ENCODE measurements at places on chromosomes 2 and 18.

- no peak for DNase-seq
Measured at GRCh38 chr2:100859902-100860301, 40.0 kb downstream of the NPAS2 start.

DNA sequence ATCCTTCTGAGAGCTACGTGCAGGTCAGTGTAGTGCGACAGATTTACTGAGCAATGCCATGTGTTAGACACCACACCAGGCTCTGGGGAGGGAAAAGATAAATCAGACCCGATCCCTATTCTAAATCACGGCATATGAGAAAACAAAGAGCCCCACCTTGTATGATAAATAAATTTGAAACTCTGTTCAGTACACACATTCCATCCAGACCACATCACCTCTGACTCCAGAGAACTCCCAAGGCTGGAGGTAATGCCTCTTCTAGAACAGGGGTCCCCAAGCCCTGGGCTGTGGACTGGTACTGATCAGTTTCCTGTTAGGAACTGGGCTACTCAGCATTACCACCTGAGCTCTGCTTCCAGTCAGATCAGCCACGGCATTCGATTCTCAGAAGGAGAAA, 77.3 kb downstream of the QPCT start:
- DNase-seq: no peak

- DNase-seq: no peak
Measured at GRCh38 chr2:65661980-65662653, 229.7 kb upstream of the SPRED2 start.

GRCh38 chr2:25029183-25029554, 12.7 kb upstream of the EFR3B start:
- DNase-seq: no peak

DNA sequence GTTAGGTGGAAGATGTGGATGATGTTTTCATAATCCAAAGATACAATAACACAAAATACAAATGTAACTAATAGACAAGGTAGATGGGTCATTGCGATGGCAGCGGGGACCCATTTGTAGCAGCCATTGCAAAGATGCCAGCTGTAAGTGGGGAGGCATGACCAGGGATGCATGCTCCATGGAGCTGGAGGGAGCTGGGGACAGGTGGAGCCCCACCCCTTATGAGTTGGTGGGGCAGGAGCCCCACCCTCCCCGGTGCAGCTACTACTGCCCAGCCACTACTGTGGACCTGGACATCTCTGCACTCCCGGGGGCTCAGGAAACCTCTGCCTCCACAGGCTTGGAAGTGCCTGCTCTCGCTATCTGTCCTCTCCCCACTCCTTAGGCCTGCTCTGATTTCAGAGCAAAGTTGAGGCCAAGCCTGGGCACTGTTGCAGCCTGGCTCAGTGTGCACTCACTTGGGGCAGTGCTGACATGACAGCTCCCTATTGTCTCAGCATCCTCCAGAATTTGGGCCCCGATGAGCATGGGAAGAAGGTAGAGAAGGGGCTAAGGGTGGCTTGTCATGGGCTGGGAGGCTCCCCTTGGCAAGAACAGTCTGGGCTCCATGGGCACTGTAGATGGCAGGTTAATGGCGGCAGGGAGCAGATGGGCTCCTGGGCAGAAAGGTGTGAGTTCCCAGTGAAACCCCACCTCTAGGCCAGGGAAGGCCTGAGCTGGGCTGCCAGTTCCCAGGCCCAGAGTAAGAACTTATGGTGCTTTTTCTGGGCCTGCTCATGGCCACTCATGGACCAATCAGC, 81.1 kb downstream of the ZNF804A start:
- no peak for DNase-seq

DNA sequence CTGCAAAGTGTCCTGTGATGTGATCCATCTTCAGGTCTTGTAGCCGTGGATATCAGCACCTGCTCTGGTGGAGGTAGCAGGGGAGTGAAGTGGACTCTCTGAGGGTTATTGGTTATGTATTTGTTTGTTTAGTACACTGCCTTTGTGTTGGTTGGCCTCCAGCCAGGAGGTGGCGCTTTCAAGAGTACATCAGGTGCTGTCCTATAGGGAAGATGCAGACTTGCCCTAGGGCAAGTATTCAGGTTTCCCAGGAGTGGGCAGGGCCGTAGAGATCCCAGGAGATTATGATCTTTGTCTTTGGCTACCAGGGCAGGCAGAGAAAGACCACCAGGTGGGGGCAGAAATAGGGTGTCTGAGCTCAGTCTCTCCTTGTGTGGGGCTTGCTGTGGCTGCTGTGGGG, 411.8 kb downstream of the SOX11 start:
- no peak for DNase-seq

DNA sequence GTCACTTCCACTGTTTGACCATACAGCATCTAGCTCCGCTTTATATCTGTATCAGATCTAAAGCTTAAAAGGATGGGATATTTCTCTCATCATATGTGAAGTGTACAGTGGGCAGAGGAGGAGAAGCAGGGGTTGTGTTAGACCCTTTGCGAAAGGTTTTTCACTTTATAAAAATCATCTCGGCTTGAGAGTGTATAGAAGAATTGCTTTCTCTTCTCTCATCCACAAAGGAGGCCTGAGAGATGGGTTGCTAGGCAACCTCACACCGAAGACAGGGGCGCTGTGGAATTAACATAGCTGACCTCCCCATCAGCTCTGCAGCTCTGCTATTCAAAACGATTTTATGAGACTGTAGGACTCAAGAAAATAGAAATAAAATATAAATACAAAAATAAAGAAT, 70.2 kb upstream of the GALNT3 start:
- DNase-seq: peak; percentile 9

DNA sequence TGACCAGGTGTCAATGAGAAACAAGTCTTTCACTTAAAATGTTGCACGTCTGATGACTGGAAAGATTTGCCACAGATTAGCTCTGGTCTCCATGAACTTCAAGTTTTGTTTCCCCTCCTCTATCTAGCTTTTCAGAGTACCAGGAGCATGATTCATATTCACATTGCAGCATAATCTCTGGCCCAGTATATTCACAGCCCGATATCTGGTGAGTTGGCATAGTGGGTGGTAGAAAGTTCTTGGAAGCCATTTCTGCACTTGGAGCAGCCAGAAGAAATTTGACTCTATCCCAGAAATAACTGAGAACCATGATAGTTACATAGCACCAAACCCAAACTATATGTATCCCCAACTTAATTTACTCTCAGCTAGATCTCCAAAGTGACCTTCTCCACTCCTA, 503.9 kb downstream of the PID1 start:
- DNase-seq: no peak

- no peak for DNase-seq
Measured at GRCh38 chr2:175010848-175011254, 5.7 kb upstream of the CHN1 start.

GRCh38 chr18:31247574-31248199, 70.3 kb upstream of the DSG1 start:
- DNase-seq: no peak
